B cell (primary cell): ENCODE measurements at places on chromosomes 5 and 9. TPM values are rescaled to one million over a fixed set of nuclear protein-coding genes. Genes with fewer than 3 reads are reported as not detected.

DNA sequence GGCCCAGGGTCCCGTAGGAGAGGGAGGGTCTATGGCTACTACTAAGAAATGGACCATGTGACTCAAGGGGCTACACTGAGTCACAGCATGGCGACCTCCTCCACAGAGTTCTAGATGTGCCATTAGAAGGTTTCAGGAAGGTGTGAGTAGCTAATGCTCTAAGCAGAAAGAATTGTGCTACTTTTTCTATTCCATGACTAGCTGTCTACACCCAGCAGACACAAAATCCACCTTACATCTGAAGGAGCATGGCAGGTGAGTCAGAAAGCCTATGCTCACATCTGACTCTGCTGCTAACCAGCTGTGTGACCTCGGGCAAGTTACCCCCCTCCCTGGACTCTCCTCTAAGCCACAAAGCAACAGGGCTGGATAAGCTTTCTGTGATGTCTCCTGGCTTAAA is 14.4 kb upstream of the MEIKIN start:
- DNase-seq: no peak

DNA sequence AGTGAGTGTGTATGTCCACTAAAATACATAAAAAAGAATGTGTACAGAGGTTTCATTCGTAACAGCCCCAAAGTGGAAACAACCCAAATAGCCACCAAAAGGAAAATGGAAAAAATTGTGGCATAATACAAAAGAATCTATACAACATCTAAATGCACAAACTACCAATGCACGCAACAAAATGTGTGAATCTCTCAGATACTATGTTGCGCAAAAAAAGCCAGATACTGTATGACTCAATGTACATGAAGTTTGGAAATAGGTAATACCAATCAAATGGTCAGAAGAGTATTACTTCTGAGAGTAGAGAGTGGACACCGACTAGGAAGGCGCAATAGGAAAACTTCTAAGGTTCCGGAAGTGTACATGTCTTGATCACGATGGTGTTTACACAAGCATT is 2.4 kb downstream of the XPA start:
- DNase-seq: no peak

GRCh38 chr5:32545102-32545800 is 40.1 kb upstream of the SUB1 start:
- DNase-seq: no peak

DNA sequence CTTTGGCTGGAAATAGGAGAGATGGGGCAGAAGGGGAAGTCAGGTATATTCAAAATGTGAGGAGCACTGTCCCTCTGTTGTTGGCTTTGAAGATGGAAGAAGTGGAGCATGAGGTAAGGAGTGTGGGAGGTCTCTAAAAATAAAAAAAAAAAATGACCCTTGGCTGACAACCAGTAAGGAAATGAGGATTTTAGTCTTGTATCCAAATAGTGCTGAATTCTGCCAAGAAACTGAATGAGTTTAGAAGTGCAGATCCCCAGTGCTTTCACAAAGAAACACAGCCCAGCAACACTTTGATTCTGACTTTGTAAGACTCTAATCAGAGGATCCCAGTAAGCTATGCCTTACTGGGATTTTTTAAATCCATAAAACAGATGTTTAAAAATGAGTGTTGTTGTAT is 367.9 kb downstream of the CYLC2 start:
- no peak for DNase-seq

DNA sequence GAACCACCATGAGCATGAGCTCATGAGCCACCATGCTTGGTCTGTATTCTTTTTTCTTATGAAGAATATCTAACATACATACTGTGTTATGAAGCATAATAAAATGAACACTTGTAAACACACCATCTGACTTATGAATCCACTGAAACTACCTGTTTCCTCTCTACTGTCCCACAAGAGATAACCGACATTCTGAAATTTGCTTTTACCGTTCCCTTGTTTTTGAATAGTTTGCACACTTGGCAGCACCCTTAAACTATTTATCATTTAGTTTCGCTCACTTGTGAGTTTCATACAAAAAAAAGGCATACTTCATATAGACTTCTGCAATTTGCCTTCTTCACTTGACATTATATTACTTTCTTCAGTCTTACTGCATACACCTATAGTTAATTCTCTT is 8.9 kb downstream of the LARS1 start:
- peak; percentile 45 for DNase-seq

- DNase-seq: no peak
These were observed 63.5 kb upstream of the PUM3 start for GRCh38 chr9:2907411-2907810.

DNA sequence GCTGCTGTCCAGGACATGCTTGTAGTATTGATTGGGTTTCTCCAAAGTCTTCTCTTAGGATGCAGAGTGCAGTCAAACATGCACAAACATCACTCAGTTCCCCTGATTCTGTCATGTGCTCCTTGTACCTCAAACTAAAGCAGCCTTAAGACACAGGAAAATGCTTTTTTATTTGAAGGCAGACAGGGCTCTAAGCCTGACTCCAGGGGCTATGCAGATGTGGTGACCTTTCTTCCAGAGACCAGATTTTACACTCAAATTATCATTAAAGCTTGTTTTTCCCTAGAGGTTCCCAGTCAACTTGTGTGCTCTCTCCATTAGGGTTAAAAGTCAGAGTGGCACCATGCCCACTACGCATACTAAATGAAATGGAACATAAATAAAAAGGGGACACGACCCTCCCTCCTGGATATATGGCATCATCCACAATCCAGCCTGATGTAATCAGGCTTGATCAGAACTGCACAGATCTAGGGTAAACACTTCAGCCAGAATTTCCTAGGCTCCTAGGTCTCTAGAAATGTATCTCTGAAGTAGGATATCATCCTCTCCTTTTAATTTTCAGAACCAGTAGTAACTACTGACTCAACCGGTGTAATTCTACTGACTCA is 771.1 kb downstream of the NR2F1-AS1 start:
- no peak for DNase-seq

GRCh38 chr9:89888677-89889076 is 283.9 kb downstream of the GADD45G start:
- DNase-seq: no peak

DNA sequence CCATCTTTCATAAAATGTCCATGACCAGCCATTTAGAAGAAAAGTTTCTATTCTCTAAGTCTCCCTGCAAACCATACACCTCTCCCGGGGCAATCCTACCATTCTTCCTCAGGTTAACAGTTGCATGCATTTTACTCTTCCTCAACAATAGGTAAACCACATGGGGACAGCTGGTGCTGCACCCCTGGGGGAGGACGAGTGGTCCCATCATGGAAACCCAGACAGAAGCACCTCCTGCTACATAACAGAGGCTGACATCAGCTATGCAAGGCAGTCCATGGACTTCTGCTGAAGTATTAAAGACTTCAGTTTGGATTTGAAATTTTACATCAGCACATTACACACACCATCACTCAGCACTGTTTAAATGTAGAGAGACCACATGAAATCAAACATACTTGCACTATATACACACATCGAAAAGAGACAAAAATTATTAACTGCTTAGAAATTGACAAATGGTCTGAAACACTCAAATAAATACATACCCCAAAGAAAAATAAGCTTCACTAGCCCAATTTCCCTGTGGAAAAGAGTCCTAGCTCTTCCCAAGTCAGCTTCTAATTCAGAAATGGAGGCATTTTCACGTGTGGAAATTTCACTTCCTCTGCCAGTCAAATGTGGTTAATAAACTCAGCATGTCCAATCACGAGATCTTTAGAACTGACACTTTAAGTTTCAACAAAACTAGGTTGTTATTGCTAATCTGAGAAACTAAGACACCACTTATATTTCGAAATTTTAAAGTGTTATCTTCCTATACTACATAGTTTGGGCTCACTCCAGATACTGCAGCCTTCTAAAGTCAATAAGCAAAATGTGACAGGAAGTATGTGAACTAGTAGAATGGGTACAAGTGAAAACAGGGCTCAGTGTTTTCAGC is 173.4 kb downstream of the ROR2 start:
- no peak for DNase-seq

DNA sequence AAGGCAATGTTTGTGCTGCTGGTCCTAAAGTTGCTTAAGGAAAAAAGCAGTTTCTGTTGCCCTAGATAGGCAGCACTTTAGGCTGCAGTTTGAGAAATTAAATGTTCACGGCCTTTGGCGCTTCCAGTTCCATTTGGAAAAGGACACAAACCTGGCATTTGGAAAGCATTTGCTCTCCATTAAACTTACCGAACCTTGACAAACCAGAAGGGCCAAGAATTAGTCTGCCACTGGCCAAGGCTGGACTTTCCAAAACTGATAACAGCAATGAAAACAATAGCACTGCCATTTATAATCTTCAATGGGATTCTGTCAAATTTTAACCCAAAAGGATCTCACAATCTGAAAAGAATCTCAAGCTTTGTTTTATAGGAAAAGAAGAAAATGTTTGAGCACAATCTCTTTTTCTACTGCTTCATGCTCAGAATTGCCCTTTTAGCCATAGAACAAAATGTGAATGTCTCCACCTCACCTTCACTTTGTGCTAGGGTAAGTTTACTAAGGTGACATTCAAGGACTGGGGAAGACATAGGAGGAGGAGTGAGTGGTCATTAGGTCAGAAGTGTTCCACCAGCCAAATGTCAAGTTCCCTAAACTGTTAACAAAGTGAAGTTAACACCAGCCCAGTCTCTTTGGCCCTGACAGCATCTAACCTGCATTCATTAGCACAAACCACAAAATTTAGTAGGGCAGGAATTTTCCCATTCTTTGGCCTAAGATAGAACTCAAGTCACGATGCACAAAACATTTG is 583.4 kb upstream of the DMAC1 start:
- DNase-seq: no peak

DNA sequence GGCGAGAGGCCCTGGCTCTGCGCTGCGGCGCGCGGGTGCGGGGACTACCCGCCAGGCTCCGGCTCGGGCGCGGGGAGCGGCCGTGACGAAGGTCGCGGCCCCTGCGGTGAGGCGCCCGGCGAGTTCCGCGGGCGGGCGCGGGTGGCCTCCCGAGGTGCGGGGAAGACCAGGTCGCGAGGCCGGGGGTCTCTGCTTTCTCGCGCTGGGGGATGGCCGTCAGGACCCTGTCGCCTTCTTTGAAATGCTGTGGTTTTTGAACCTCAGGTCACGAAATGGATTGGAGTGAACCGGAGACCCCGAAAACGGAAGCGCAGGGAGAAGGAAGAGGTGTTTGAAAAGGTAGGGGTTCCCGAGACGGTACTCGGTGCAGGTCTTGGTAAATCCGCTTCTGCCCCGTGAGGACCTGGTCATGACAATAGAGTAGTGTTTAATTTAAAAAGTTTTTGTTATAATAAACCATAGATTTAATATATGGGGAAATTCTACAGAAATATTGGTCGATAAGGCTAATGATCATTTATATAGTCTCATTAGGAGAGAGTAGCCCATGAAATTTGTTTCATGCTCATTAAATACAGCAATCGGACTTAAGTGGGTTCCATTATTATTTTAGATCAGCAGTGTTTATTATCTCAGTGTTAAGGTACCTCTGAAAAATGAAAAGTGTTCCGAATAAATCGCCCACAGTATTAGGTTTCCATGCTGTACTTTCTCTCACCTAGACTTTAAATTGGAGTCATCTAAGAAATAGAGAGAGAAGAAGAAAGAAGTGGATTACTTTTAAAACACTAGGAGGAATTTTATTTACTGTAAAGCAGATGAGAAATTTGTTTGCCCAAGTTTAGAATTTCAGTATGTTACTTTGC is 279.0 kb downstream of the AOPEP start:
- no peak for DNase-seq

DNA sequence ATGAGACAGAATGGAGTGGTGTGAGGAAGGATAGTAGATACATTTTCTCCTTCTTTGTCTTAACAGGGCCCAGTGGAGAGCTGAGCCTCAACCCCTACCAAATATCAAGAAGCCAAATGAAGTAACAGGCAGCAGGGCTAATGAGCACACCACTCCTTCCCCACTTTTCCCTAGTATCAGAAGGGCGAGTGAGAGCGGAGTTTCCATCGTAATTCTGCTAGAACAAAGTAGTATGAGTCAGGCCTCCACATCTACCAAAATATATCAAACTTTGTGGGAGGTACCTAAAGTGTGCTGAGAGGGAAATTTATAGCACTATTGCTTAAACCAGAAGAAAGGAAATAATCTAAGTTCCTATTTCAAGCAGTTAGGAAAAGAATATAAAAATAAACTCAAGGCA is 769.0 kb upstream of the RGMB start:
- DNase-seq: no peak

DNA sequence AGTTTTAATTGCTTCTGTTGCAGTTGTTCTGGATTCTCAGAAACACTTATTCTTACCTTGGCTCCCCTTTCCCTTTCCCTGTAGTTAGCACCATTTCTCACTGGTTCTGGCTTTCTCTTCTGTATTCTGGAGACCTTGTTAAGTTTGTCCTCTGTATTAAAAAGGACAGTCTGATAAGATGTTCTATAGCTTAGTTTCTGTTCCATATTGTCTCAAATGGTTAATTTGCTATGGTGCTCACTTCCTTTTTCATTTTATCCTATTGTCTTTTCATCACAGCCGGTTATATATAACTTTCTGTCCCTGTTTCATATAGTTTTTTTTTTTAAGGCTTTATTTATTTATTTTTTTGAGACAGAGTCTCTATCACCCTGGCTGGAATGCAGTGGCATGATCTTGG is 41.4 kb upstream of the KIAA1958 start:
- DNase-seq: peak; percentile 14

- no peak for DNase-seq
These were observed 7.8 kb downstream of the ROR2 start for GRCh38 chr9:91942201-91942600.

DNA sequence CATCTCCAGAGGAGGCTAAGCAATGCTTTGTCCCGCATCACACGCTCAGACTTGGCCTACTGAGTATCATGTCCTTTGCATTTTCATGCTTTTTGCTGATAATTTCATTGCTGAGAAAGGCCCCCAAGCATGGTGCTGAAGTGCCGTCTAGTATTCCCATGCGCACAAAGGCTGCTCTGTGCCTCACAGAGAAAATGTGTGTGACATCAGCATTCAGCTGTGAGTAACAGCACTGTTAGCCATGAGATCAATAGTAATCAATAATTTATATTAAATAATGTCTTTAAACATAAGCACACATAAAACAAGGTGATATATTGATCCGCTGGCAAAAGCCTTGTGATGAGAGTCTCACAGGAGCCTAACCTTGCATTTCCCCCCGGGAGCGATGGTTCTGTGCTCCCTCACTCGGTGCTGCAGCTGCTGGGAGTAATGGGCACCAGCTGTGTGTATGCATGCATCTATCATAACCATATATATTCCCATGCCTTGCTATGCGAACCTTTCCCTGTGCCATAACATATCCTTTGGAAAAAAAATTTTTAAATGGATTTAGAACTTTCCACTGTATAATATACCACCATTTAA is 50.4 kb upstream of the RNF130 start:
- no peak for DNase-seq

DNA sequence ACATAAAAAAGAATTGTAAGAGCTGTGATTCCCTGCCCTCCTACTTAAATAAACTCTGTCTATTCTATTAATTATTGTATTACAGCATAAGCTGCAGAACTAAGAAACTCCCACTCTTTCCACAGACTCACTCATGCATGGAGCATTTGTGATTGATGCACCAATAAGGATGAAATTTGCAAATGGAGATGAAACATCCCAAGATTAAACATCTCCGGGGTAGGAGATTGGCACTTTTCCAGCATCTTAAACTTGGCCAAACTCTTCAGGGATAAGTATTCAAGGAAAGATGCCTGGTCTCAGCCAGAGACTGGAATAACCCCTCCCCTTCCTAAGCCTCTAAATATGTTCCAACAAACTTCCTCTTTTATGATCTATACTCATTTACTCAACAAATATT is 472.0 kb downstream of the ACTL7B start:
- no peak for DNase-seq

The IL3 gene
- not detected in 2 replicates for total RNA-seq

The CXCL14 gene
- total RNA-seq: not detected in 2 replicates

The SOX30 gene
- 0.29 and 0.49 TPM in 2 replicates for total RNA-seq

The ADAMTS2 gene
- total RNA-seq: not detected in 2 replicates

The STOM gene
- total RNA-seq: 6.1 and 6.3 TPM in 2 replicates
